ENCODE measurements at places on chromosomes 1 and 21.

GRCh38 chr1:2283991-2284895 is 56.1 kb downstream of the SKI start:
- DNase-seq: no peak

DNA sequence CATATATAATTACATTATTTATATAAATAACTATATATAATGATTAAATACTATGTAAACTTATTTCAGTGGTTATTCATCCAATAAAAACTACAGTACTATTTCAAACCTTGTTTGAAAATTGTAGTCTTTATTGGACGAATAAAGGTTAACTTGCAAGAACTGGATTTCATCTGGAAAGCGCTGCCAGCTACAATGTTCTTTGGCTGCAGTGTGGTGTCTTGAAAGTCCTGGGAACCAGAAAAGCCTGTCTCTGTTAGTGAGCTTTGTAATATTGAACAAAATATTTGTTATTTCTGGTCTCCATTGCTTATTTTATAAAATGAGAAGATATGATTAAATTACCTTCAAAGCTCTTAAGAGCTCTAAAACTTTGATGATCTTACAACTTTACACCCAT is 763.6 kb downstream of the ADGRL2 start:
- DNase-seq: no peak

GRCh38 chr1:84857906-84858305 is 35.1 kb downstream of the LPAR3 start:
- DNase-seq: no peak

GRCh38 chr1:10564063-10564462 is 89.3 kb downstream of the PEX14 start:
- no peak for DNase-seq

GRCh38 chr1:177384461-177384860 is 213.7 kb downstream of the BRINP2 start:
- no peak for DNase-seq

GRCh38 chr1:14667651-14667984 is 69.1 kb downstream of the KAZN start:
- DNase-seq: no peak

DNA sequence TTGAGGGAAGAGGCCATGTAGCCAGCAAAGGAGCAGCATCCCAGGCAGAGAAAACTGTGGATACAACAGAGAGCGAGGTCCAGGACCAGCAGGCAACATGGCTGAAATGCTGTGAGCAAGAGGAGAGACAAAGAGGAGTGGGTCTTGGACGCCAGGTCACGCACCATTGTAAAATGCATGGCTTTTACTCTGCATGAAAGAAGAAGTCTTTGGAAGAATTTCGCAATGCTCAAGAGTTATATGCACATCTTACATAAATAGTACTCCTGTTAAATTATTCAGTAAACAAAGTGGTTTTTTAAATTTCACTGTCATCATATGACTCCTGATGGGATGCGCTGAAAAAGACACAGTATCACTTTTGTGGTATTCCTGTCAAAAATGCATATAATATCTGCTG is 3.5 kb downstream of the CD244 start:
- DNase-seq: no peak

- DNase-seq: no peak
Measured at GRCh38 chr1:242139442-242139841, 140.5 kb upstream of the MAP1LC3C start.

DNA sequence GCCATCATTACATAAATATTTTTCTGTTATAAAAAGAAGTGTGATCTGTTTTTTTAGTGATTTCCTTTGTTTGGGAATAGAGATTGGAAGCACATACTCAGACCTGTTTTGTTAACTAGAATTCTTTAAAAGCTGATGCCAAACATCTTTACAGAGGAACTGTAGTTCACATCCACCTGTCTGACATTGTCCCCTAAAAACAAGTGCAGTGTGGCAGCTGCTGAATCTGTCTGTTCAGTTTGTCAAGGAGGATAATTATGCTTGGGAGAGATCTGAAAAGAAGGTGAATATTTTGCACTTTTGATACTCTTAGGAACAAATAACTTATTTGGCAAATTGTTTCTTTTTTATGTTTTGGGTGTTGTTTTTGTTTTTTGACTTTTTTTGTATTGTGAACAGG is 13.6 kb downstream of the AGMAT start:
- DNase-seq: no peak

GRCh38 chr1:117240547-117240946 is 29.8 kb upstream of the VTCN1 start:
- DNase-seq: no peak

DNA sequence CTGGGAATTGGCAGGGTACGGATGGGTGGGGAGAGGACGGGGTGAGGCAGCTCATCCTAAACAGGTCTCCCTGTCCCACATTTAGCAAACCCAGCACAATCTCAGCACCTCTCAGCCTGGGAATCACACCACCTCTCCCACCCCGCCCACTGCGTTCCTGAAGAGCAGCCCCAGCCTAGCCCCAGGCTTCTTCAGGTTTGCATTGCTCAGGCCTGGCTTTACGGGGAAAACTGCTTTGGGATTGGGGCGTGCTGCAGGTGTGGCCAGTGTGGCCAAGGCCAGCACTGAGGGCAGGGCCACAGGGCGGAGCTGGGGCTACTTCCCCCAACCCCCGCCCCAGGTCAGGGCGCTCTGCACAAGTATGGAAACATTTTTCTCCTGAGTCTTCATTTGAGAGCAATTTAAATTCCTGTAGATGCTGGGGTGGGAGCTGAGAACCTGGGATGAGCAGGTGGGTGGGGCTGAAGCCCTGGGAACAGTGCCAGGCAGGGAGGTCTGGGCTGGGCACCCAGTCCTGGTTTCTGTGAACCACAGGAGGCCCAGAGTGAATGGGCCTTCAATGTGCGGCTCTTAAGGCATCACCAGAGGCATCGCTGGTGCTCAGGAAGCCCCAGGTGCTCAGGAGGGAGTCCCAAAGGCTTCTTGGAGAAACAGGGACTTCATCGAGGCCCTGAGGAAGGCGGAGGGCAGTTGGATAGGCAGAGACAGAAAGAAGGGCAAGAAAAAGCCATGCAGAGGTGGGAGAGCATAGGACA is 24.1 kb downstream of the TNNT2 start:
- no peak for DNase-seq

- DNase-seq: no peak
Measured at GRCh38 chr1:100657876-100658715, 61.4 kb upstream of the VCAM1 start.

GRCh38 chr1:165659581-165659895 is 28.5 kb downstream of the MGST3 start:
- no peak for DNase-seq

DNA sequence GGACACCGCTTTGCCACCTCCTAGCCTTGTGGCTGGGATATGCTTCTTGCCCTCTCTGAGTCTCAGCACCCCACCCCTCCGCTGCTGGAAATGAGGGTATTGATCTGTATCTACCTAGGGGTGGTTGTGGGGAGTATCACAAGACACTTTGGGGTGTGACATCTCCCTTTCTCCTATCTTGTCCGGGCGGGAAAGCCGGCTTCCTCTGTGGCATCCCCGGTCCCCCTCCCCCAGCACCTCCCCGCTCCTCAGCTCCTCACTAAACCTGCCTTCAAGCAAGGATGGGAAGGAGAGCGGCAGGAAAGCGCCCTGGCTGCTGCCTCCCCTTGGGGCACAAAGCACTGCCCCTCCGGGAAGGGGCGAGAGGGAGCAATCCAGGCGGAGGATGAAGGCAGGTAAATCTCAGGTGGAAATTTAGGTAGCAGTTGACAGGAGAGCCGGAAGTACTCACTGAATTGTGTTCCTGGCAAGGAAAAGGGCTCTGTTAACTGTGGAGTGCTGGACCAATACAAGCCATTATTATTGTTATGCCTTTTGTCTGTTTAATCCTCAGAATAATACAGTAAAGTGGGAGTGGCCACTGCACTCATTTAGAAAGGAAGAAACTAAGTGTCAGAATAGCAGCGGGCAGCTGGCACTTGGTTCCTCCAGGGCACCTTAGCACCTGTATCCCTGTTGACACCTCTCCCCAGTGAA is 49.0 kb upstream of the LRP8 start:
- peak; percentile 52 for DNase-seq

GRCh38 chr21:43951911-43952703 is 60.0 kb upstream of the TRAPPC10 start:
- no peak for DNase-seq

DNA sequence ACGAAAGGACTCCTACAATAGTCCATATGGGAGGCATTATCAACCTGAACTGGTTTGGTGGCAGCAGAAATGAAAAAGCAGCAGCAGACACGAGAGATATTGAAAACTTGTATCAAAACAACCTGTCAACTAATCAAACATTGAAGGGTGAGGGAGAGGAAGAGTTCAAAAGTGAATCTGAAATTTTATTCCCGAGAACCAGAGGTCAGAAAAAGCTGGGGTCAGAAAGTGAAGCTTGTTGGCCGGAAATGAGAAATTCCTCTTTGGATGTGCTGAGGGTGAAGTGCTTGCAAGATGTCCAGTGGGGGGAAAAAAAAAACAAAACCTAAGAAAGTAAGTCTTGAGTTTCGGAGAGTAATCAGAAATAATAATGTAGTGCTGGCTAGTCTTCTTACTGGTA is 1.9 kb upstream of the C4BPA start:
- DNase-seq: no peak

GRCh38 chr1:53344921-53345838 is 17.3 kb upstream of the LRP8 start:
- DNase-seq: no peak

DNA sequence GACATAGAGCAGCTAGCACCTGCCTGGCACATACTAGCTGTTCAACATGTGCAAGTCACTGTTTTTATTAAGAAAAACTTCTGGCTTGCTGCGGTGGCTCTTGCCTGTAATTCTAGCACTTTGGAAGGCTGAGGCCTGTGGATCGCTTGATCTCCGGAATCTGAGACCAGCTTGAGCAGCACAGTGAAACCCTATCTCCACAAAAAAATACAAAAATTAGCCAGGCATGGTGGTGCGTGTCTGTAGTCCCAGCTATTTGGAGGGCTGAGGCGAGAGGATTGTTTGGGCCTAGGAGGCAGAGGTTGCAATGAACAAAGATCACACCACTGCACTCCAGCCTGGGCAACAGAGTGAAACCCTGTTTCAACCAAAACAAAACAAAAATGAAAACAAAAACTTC is 27.7 kb upstream of the C8B start:
- no peak for DNase-seq

- DNase-seq: no peak
Measured at GRCh38 chr1:63882048-63882704, 108.4 kb downstream of the ROR1 start.

- no peak for DNase-seq
Measured at GRCh38 chr1:27940297-27940696, 5.5 kb downstream of the SMPDL3B start.

- DNase-seq: no peak
Measured at GRCh38 chr21:39645331-39645730, 32.6 kb downstream of the B3GALT5 start.

- no peak for DNase-seq
Measured at GRCh38 chr1:225471453-225472301, 43.8 kb upstream of the LBR start.

GRCh38 chr21:35664683-35665082 is 395.6 kb downstream of the SETD4 start:
- peak; percentile 13 for DNase-seq

DNA sequence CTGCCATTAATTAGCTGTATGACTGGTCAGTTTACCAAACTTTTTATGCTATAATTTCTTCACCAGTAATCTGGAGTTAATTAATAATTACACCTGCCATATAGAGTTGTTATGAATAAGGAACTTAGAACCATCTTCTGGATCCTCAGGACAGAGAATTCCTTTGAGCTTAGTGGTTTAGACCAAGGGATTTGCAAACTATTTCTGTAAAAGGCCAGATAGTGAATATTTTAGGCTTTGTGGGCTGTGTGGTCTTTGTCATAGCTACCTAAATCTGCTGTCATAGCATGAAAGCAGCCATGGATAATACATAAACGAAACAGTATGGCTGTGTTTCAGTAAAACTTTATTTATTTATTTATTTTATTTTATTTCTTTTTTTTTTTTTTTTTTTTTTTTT is 9.0 kb downstream of the TIMM17A start:
- DNase-seq: no peak

DNA sequence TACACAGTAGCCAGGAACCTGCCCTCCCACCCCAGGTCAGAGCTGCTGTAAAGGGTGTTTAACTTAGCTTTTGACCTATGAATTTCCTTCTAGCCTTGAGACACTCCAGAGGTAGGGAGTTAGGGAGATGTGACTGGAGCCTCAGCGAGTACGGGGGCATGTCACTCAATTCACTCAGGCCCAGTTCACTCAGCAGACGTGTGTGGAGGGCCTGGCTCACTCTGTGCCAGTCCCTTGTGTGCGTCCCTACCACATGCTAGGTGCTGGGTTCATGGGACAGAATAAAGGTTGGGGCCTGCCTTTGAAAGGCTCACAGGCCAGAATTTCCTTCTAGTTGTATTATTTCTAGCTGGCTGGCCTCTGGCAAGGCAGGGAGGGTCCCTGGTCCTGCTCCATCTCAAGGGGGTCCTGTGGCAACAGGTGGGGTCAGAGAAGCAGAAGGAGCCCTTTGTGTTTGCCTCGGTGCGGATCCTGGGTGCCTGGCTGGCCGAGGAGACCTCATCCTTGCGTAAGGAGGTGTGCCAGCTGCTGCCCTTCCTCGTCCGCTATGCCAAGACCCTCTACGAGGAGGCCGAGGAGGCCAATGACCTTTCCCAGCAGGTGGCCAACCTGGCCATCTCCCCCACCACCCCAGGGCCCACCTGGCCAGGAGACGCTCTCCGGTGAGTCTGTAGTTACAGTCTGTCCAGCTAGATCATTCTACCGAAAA is 4.5 kb downstream of the NCDN start:
- no peak for DNase-seq

- DNase-seq: no peak
Measured at GRCh38 chr1:119387858-119388257, 19.3 kb downstream of the HAO2 start.

DNA sequence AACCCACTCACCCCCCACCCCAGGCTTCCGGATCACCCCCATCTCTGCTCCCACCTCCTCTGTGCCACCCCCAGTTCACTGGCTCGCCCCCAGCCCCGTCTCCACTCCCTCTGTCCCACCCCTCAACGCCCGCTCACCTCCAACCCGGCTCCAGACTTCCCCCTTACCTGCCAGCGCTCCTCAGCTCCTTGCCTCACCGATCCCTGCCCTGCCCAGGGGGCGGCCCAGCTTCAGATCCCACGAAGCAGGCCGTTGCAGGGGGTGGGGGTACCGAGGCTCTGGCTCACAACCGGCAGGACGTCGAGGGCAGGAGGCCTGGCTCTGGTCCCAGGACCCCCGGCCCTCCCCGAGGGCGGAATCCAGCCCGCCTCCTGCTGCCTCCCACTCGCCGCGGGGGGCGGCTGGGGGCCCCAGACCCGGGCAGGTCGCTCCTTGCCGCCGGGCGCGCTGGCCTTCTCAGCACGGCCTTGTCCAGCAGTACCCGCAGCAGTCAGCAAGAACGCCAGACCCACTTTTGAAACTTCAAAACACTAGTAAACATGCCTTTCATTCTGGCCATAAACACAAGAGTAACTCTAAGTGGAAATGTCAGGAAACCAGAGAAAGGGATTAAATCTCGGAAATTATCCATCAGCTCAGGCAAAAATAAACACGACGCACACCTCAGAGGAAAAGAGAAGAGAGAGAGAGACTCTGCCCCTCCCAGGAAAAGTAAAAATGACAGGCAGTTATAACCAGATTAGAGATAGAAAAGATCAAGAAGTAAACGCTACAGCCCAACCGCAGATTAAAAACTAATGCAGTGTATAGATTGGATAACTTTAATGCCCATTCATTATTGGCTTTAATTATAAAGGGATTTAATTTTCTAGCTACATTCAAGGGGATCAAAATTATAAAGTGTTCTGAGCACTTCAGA is 1.0 kb upstream of the FAM89A start:
- no peak for DNase-seq

GRCh38 chr1:46749921-46750404 is 31.0 kb upstream of the EFCAB14 start:
- no peak for DNase-seq

Data from NCI-H2107 (cell line).